ENCODE measurements at places on chromosomes 16 and 17.

DNA sequence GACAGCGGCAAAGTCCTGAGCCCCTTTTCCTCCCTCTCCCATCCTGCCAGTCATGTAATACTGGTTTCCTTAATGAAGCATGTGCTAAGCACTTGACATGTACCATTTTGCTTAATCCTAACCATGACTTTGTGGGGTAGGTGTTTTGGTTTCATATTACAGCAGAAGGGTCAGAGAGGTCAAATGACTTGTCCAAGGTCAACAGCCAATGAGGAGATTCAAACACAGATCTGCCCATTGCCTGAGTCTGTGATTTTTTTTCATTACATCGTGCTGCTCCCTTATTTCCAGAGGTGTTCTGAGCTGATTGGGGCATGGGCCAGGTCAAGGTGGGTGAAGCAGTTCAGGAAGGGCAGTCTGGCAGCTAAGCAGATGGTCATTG, 17.6 kb upstream of the PHF12 start:
- DNase-seq: no peak

GRCh38 chr16:24955975-24956731, 59.0 kb downstream of the ARHGAP17 start:
- no peak for DNase-seq

- no peak for DNase-seq
Observed at GRCh38 chr16:48681520-48681919, 71.5 kb upstream of the N4BP1 start.

GRCh38 chr17:12821376-12821940, 32.2 kb downstream of the ARHGAP44 start:
- DNase-seq: no peak

DNA sequence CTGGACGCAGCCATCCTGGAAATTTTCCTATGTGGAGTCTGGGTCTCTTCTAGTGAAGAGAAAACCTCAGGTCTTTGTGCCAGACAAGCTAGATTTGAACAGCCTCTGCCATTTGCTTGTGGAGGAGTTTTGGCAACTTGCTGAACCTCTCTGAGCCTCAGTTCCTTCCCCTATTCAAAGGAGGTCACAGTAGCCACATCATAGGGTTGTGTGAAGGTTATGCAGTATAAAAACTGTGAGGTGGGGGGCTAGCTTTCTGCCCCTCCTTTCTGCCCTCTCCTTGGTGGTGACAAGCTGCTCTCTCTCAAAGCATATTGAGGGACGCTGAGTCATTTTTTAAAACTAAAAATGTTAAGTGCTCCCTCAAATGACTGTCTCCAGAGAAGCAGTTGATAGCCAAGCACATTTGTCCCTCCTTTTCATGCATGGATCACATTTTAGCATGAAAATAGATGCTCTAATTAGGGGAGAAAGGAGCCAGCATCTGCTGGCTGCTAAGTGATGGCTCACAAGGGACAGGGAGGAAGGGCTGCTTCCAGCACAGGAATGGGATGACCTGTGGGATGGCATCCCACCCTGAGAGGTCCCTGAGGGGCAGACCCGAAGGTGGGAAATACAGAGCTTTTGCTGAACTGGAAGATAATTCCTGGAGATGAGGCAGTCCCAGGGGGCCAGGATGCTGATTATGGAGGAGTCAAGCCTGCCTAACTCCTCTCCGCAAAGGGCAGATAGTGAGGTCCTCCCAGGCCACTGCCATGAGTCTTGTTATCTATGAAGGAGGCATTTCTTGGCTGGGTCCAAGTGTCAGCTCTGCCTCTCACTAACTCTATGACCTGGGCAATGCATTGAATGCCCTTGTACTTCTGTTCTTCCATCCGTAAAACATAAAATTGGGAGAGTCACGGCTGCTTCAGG, 218.8 kb downstream of the RAB11FIP4 start:
- DNase-seq: no peak

- DNase-seq: no peak
Observed at GRCh38 chr16:29742683-29743275, 3.0 kb downstream of the C16orf54 start.

All from activated effector memory CD4-positive, alpha-beta T cell treated with Interleukin-2 at 50 U/mL for 16 hours (primary cell).